ENCODE measurements at places on chromosomes 16 and 17. TPM values are rescaled to one million over a fixed set of nuclear protein-coding genes. Genes with fewer than 3 reads are reported as not detected.

ALKBH5 gene
- 158 TPM for total RNA-seq

TSPAN10 gene
- 0.14 TPM for total RNA-seq

GFAP gene
- not detected for total RNA-seq

CCL18 gene
- not detected for total RNA-seq

ATP2C2 gene
- total RNA-seq, result not detected

SLC2A4 gene
- 0.17 TPM for total RNA-seq

NPIPB4 gene
- 221 TPM for total RNA-seq

GPS1 gene
- 117 TPM for total RNA-seq

Measured in activated CD4-positive, alpha-beta T cell treated with anti-CD3 and anti-CD28 coated beads, Interleukin-2, amount 10 ng/mL, durations not matched to agents 24 days and 14 days (primary cell).